ENCODE measurements at places on chromosomes 1 and 21.

- DNase-seq, result no peak
Measured at GRCh38 chr1:230103306-230104173, 36.5 kb downstream of the GALNT2 start.

GRCh38 chr1:43686801-43687200, 20.5 kb upstream of the ST3GAL3 start:
- no peak for DNase-seq

DNA sequence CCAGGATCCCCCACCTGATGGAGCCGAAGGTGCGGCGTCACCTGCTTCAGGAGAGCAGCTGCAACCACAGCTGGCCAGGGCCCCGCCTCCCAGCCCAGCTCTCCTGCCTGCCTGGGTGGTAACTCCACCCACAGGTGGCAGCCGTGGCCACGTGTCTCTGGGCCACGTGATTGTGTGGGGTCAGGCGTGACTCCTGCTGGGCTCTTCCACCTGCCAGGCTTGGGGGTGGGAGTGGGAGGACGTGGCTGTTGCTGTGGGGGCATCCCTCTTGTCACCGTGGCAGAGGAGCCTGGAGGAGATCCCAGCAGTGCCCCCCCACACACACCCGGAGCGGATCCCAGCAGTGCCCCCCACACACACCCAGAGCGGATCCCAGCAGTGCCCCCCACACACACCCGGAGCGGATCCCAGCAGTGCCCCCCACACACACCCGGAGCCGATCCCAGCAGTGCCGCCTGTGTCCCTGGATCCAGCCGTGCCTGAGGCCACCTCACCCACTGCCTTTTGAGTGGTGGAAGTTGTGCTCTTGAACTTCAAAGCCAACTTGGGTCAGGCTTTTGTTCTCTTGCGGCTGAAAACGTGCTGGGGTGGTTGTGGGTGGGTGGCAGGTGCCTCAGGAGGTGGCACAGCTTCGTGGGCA, 32.2 kb downstream of the POFUT2 start:
- no peak for DNase-seq

- DNase-seq, result no peak
Measured at GRCh38 chr1:24134376-24134775, 8.6 kb downstream of the IL22RA1 start.

DNA sequence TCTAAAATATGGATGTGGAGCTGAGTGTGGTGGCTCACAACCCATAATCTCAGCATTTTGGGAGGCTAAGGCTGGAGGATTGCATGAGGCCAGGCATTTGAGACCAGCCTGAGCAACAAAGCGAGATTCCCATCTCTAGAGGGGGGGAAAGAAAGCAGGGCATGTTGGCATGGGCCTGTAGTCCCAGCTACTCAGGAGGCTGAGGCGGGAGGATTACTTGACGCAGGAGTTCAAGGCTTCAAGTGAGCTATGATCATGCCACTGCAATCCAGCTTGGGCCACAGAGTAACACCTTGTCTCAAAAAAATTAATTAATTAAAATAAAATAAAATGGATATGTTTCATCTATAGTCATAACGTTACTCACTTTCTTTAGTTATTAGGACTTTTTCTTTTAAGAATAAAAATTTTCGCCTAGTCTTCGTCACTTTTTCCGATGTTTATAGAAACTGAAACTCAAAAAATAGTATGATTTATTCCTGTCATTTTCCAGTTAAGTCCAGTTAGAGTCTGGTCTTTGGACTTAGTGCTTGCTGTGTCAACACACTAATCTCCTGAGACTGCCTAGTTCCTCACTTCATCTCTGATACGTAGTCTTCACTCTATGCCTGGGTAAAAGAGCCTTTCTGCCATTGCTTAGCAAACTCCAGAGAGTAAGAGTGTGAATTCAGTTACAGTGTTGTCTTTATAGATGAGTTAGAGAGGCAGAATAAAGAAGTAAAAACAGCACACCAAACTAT, 28.0 kb downstream of the IARS2 start:
- no peak for DNase-seq

DNA sequence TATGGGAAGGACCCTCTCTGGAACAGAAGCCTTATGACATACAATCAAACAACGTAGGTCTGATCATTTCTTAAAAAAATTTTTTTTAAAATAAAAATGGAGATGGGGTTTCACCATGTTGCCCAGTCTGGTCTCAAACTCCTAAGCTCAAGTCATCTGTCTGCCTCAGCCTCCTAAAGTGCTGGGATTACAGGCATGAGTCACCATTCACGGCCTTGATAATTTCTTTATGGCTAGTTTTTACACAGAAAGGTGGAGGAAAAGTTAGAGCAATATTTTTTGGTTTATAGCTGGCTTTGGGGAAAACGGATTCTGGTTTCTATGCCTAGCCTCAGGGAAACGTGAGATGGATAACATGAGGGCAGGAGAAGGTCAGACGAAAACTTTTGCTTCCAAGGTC, 70.0 kb upstream of the B3GALT5 start:
- no peak for DNase-seq

GRCh38 chr1:232287676-232288569, 342.0 kb downstream of the SIPA1L2 start:
- DNase-seq, result no peak

DNA sequence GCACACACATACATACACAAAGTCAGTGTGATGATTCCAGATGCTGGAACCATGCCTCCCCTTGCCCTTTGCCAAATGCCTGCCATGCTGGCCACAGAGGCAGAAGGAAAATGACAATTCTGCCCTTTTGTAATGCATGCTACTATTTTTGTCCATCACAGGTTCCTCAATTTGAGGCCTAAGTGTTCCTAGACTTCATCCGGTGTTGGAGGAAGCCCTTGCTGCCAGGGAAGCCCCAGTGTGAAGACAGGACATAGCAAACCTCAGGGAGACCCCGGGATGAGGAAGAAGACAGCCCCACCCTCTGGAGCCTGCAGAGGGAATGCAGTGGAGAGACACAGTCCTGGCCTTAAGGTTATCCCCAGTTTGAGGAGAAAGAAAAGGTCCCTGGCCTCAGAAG, 14.4 kb downstream of the PRR9 start:
- DNase-seq, result no peak

DNA sequence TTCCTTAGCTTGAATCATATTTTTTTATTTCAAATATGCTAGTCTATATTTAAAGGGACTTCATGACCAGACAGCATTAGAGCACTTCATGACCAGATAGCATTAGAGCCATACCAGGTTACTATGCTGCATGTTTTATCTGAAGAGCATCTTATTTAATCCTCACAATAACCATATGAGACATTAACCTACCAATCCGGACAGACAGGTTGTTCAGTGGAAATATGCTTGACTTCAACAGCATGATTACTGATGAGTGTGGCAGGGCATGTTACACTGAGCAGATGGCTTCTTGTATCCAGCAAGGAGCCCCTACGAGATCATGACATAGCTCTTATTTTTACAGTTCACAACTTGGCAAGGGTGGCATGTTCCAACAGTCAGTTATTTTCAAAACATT, 85.0 kb upstream of the KCTD3 start:
- no peak for DNase-seq

DNA sequence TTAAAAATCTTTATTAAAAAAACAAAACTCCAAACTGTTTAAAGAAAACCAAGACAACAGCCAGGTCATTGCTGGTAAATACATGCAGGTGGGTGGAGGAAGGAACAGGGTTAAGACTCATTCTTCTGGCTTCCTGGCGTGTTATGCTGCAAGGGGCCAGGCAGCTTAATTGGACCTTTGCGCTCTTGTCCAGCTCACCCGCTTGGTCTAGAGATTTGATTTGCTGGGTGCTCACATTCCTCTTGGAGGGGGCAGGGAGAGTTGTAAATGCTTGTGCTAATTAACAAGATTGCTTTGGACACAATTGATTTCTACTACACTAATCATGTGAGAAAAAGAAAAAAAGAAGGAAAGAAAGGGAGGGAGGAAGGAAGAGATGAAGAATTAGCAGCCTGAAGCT, 10.5 kb downstream of the CEP104 start:
- no peak for DNase-seq

DNA sequence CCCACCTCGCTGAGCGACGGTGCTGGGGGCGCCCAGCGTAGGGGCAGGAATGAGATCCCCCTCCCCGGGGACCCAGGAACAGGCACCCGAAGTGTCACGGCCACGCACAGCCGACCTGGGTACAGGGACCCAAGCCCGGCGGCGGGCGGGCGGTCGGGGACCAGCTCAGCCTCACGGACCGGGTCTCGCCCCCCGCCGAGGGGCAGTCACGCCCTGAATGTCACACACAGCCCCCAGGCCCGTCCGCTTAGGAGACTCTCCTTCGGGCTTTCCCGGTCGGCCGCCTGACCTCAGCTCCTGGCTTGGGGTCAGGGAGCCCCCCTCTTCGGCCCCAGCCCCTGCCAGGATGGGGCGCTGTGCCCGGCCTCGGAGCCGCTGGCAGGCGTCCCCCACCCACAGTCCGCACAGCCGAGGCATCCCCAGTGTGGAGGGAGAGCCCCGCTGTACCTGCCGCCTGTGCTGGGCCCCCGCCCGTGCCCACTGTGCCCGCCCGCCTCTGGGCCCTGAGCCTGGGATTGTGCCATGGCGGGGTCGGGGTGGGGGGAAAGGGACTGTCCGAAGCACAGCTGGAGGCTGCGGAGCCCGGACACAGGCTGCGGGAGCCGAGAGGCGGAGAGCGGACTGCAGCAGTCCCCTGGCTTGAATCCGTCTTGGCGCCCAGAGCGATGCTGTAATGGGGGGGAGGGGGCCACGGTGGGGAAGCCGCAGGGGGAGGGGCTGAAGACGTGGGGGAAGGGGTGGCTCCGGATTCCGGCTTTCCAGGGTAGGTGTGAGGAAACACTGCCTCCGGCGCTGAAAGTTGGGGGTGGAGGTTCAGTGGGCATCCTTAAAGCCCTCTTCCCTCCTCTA, 627 bp upstream of the DLGAP3 start:
- DNase-seq, result no peak

- no peak for DNase-seq
Measured at GRCh38 chr1:121587777-121588176, 403.0 kb downstream of the SRGAP2C start.

- no peak for DNase-seq
Measured at GRCh38 chr1:100299521-100300222, 33.7 kb downstream of the RTCA start.

GRCh38 chr1:232999956-233000625, 49.7 kb downstream of the NTPCR start:
- no peak for DNase-seq

DNA sequence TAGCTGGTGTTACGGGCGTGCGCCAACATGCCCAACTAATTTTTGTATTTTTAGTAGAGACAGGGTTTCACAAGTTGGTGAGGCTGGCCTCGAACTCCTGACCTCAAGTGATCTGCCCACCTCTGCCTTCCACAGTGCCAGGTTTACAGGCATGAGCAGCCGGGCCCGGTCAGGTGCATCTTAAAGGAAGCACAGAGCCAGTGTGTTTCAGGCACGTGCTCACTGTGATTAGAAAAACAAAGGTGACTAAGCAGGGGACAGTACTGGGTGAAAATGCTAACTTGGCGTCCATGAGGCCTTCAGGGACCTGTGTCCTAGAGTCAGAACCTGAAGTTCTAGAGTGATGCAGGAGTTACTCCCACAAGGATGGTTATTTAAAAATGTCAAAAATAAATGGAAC, 60.0 kb upstream of the GJA8 start:
- no peak for DNase-seq

DNA sequence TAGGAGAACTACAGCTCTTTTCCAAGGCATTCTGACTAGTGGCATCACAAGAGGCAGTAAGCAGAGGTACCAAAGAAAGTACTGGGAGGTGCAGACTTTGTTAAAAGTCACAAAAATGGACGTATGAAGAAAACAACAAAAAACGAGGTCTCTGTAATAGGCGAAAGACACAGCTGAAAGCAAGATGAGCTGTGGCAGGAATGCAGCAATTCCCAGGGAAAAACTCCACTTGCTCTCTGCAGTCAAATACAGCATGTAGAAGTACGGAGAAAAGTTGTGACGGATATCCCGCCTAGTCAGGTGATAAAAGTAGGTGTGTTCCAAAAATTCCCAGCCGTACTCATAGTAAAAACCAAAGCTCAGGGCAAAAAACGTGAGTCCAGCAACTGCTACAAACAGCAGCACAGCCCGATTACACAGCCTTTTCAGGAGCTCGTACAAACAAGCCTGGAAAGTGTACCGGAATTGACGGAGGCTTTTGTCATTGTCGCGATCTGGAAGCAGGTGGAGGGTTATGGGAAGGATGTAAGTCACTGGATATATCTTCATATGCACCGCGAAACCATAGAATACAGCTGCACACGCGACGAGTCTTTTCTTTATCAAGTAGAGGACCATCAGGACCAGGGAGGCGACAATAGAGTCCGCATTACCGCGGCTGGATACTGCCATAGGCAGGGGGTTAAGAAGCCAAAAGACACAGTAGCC, 979 bp downstream of the PIGM start:
- no peak for DNase-seq

- no peak for DNase-seq
Measured at GRCh38 chr1:81125672-81126071, 675.1 kb upstream of the ADGRL2 start.

DNA sequence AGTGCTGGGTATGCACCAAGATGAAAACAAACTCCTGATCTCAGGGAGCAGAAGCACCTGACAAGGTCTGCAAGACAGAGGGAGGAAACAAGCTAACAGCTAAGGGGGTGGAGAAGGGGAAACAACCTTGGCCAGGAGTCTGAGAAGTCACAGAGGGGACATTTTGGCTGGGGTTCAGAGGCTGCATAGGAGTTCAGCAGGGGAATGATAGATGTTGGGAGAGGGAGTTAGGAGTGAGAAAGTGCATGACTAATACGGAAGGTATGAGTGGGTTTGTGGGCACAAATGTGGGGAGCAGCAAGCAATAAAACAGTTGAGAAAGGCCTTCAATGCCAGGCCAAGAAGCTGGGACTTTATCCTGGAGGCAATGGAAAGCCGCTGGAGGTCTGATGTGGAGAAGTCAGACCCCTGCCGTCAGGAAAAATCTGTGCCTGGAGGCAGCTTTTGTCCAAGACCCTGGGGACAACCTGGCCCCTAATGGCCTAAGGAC, 16.4 kb downstream of the EPHA2 start:
- no peak for DNase-seq

- DNase-seq, result no peak
Measured at GRCh38 chr1:200299571-200299970, 110.3 kb downstream of the ZNF281 start.

DNA sequence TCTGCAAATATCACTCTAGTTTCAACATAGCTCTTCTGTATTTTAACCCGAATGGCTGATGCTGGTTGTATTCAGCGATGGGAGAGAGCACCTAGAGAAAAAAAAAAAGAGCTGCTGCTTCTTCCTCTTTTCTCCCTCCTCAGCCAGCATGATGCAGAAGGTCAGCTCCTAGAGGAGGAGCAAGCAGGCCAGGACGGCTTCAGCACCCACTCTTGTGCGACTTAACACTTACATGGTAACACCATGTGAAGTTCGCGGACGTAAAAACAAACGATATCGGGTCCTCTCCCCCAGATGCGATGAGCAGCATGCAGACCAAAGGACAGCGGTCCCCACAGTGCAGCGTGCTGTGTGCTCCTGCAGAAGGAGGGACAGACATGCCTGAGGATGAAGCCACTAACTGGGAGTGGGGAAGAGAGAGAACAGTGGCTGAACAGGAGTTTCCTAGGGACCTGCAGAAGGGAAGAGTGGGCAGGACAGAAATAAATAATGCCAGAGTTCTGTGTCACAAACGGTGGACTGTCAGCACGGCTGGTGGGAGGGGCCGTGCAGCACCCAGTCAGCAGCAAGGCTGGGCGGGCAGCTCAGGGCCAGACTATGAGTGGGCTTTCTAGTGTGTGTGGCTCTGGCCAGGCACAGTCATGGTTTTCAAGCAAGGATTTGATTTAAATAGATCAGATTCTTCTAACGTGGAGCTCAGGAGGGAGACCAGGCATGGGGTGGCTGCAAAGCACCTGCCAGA, 11.4 kb upstream of the B3GALT5 start:
- no peak for DNase-seq
